ENCODE measurements at places on chromosomes 5 and 9.

GRCh38 chr9:135544981-135545635 is 818 bp upstream of the OBP2A start:
- no peak for DNase-seq

DNA sequence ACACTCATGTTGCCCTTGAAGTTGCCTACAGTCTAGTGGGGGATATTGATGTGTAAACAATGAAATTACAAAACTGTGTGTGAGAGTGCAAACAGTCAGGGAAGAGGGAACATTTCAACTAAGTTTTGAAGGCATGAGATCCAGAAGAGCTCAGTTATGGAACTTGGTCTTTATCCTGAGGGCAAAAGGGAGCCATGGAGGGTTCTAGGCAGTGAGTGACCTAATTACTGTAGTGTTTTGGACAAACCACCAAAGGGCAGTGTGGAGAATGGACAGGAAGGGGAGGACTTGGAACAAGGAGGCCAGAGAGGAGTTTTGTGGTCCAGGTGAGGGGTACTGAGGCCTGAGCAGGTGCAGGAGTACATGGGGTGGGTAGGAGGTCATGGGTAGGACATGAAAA is 143.7 kb upstream of the SMIM23 start:
- DNase-seq, result no peak

DNA sequence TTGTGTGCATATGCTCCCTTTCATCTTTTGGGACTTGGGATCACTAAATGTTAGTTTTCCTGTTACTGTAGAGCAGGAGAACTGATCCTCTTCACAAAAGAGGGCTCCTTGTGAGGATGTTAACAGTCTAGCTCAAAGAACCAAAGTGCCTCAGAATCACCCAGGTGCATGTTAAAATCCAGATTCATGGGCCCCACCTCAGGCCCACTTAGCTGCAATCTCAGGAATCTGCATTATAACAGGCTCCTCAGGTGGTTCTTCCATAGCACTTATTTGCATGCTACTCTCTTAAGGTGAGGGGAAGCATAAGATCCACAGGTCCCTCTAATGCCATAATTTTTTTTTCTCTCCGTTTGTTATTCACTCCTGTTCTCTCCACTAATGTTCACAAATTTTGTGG is 14.8 kb upstream of the MEF2C start:
- no peak for DNase-seq

- no peak for DNase-seq
Observed at GRCh38 chr5:3424946-3425345, 170.7 kb upstream of the IRX1 start.

GRCh38 chr5:103474677-103475076 is 87.9 kb downstream of the NUDT12 start:
- no peak for DNase-seq

DNA sequence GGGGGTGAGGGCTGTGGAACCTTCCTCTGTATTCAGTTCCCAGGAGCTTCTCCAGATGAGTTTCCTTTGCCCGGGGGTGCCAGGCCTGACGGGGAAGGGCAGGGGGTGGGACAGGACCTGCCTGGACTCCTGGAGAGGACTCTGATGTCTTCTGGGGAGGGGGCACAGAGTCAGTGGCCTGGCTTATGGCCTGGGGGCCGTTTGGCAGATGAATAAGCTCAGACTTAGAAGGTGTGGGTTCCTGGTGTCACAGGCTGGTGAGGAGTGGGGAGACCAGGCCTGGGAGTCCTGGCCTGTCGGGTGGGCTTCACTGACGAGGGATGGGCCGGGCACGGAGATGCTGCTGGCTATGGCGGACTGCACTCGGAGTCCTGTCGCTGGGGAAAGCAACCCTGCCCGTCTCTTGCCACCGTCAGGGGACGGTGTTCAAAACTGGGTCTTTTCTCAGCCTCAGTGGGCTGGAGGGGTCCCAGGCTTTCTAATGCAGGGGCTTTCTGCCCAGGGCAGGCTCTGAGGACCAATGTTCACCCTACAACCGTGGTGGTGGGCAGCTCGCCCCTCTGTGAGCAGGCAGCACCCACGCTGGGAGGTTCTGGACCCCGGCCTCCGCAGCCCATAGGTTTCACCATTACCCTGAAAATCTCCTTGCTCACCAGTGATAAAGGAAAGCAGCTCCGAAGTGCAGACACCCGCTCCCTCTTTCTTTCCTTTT is 16.2 kb downstream of the COL5A1 start:
- DNase-seq, result no peak

- DNase-seq, result no peak
Observed at GRCh38 chr5:26691486-26691885, 346.9 kb downstream of the CDH9 start.

- no peak for DNase-seq
Observed at GRCh38 chr5:52560366-52560765, 227.3 kb upstream of the ITGA1 start.

- DNase-seq, result no peak
Observed at GRCh38 chr5:142838845-142839244, 68.7 kb downstream of the ARHGAP26 start.

GRCh38 chr9:19200229-19200628 is 30.3 kb upstream of the DENND4C start:
- DNase-seq, result no peak

- no peak for DNase-seq
Observed at GRCh38 chr9:94824913-94825610, 98.6 kb downstream of the AOPEP start.

DNA sequence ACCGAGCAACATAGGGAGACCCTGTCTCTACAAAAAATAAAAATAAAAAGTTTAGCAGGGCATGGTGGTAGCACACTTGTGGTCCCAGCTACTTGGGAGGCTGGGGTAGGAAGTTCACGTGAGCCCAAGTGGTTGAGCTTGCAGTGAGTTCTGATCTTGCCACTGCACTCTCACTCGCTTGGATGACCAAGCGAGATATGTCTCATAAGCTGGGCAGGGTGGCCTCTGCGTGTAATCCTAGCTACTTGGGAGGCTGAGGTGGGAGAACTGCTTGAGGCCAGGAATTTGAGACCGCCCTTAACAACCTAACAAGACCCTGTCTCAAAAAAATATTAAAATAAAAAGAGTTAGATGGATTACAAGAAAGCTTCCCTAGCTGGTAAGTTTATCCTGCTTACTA is 32.5 kb downstream of the RASA1 start:
- DNase-seq, result no peak

GRCh38 chr5:56003679-56004078 is 8.9 kb upstream of the IL6ST start:
- no peak for DNase-seq

- no peak for DNase-seq
Observed at GRCh38 chr5:55159763-55160492, at the start of gene GPX8. Gene GPX8, plus strand, starts transcription at chr5:55160171. Its CDS starts 22 bp downstream, at chr5:55160193.

- no peak for DNase-seq
Observed at GRCh38 chr9:136180586-136180985, 24.3 kb downstream of the LHX3 start.

DNA sequence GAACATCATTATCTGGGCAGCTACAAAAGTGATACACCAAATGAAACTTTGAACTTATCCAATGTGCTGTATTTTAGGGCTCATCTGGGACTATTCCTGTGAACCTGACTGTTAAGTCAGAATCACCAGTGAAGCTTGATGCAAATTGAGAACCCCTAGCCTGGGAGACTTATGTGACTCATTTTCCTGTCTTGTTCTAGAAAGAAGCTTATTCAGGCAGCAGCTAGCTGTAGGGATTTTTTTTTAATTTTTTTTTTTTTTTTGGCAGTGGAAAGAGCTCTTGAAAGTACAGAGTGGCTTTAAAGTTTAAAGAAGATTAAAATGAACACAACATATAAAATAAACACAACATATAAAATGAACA is 81.1 kb upstream of the TNFAIP8 start:
- DNase-seq, result no peak

- no peak for DNase-seq
Observed at GRCh38 chr5:1923766-1924165, 41.0 kb upstream of the IRX4 start.

- DNase-seq, result no peak
Observed at GRCh38 chr5:134969166-134969565, 1.5 kb downstream of the CATSPER3 start.

DNA sequence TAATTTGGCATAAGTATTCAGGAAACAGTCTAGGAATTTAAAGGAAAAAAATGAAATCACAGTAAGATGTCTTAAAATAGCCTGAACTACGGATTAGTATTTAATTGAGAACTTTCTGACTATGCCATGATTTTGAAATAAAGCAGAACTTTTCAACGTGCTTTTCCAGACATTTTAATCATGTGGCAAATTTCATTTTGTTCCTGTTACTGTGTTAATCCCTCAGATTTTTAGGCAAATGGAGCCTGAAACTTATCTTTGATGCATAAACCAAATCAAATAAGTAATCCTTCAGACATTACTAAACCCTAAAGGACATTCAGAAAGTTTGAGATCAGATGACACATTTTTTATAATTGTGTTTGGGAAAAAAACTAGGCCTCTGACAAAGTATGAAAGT is 75.7 kb downstream of the FBN2 start:
- DNase-seq, result no peak

- DNase-seq, result no peak
Observed at GRCh38 chr5:42676362-42676761, 80.3 kb upstream of the CCDC152 start.

DNA sequence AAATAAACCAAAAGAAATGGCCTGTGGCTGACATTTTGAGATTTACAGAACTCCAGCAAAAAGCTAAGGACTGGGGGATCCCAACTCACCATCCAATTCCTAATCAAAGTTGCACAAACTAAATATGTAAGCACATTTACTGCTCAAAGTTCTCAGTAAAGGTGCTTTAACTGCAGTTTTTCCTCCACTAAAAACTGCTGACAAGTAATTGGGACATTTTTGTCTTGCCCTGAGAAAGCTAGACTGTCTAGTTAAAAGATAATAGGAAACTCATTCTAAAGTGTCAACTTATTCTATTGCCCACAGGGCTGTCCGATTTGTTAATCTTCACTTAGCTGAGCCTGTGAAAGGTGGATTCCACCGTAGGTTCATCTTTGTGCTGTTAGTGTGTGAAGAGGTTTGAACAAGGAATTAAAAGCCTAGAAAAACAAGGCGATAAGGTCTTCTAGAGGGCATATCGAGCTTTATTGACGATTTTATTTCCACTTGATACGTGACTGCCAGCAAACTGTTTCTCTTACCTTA is 1.0 kb downstream of the DOCK8 start:
- no peak for DNase-seq

DNA sequence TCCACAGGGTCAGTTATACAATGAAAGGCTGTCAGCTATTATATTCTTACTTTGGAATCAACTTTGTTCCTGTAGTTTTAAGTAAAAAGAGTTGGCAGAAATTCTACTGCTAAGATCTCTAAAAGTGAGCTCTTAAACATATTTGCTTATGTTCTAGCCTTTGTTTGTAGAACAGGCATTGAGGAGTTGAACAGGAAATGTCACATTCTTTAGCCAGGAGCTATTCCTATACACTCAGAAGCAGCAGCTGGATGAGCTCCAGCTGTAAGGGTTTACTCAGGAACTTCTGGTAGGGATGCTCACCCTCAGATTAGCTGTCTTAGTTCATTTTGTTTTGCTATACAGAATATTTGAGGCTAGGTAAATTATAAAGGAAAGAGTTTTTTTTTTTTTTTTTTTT is 22.4 kb upstream of the SPINK14 start:
- DNase-seq, result no peak

- no peak for DNase-seq
Observed at GRCh38 chr9:78989031-78989658, 582.6 kb upstream of the TLE4 start.

DNA sequence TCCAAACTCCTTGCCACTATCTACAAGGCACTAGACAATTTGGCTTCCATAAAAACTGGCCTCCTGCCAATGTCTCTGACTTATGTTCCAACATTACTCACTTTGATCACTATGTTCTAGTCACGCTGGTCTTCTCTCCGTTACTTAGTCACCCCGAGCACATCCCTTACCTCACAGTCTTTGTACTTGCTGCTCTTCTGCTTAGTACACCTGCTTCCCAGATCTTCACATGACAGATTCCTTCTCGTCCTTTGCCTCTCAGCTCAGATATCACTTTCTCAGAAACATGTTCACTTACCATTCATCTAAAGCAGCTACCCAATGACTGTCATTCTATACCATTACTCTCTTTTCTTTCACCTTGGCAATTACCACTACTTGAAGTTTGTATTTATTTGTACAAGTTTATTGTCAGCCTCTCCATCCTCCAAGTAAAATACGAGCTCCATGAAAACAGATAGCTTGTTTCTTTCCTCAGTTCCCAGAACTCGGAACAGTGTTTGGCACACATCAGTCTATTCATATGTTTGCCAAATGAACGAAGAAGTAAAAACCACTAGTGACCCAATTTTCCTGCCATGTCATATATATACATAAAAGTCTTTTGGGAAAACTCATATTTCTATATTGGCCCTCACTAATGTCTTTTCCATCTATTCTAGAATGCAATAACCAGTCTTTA is 5.9 kb upstream of the SLC22A5 start:
- DNase-seq, result no peak

GRCh38 chr5:82719368-82719767 is 357.8 kb downstream of the TMEM167A start:
- DNase-seq, result no peak

GRCh38 chr5:40838086-40838485 is 3.1 kb upstream of the RPL37 start:
- no peak for DNase-seq

GRCh38 chr9:113956901-113957300 is 80.8 kb downstream of the ZNF618 start:
- no peak for DNase-seq

DNA sequence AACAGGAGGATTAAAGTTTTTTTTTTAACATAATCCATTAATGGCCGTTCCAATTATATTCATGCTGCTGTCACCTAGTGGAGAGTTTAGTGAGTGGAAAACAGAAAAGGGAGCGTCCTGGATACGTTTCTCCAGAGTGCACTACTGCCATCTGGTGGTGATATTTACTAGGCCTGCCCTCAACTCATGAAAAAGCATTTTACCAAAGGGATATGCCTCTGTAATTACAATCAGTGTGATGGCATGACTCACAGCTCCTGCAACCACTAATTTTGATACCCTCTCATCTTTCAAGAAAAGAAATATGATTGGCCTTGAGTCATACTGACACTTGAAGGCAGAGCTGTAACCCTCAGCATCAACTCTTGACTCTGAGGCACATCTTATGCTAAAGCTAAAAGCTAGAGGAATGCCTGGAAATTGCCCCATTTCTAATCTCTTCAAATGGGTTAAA is 20.1 kb downstream of the MINAR2 start:
- no peak for DNase-seq

- DNase-seq, result no peak
Observed at GRCh38 chr5:54049963-54050362, 260.4 kb downstream of the ARL15 start.

DNA sequence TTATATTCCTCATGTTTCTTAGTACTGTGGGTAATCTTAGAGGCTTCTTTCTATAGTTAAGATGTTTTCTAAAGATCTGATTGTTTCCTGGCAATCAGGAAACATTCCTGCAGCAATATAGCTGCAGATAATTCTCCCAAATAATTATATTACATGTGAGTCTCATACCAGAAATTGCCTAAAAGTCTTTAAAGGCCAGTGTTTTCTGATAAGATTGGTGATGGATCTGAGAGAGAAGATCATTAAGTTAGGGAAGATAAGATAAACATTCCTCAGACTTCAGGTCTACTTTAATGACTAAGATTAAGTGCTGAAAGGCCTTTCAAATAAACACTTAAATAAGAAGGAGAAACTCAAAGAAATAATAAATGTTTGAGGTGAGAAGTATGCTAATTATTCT is 107.7 kb upstream of the DAB2 start:
- no peak for DNase-seq

GRCh38 chr5:122639864-122640263 is 135.0 kb upstream of the SNX2 start:
- no peak for DNase-seq

All from cortex of kidney (tissue), 1 donor.